Activated T-cell treated with anti-CD3 and anti-CD28 coated beads, Interleukin-2, amount 50 U/mL, for 72 hours (primary cell): ENCODE measurements at places on chromosomes 6 and 20. TPM values are rescaled to one million over a fixed set of nuclear protein-coding genes. Genes with fewer than 3 reads are reported as not detected.

Gene PPIL6
- 0.56 TPM for total RNA-seq

Gene ULBP1
- total RNA-seq = 9.4 TPM

DNA sequence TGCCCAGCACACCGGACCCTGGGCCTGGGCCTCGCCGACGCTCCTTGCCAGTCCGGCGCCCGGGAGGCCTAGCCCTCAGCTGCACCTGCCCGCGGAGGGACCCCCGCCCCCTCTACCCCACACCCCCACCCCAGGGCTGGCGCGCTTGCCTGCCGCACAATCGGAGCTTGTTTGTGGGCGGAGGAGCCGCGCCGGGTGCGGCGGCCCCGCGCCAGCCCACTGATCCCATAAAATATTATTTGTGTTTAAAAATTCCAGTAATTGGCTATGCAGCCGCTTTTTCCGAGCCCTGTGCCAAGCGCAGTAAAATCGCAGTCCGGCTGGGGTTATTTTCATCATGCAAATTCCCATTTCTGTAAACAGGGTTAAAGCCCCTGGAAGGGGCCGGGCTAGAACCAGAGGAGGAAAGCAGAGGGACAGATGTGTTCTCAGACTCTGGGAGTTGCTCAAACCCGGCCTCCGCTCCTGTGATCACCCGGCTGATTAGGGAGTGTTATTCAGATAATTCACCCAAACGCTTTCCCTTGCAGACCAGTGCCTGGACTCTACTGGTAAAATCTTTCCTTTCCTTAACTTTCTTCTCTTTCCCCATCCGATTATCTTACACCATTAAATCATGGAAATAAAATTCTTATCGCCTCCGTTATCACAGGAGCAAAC, 93.1 kb downstream of the NCR2 start:
- DNase-seq = no peak

DNA sequence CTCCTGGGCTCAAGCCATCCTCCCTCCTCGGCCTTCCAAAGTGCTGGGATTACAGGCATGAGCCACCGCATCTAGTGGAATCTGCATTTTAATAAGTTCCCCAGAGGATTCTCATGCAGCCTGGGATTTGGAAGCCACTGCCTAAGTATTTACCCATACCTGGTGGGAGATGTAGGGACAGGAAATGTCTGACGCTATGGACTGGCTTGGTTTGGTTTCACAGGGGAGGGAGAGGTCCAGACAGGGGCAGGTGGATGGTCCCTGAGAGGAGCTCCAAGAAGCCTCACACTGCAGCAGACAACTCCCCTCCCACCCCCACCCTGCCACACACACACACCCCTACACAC, 4.4 kb downstream of the VSTM2L start:
- no peak for DNase-seq

GRCh38 chr6:35945650-35946025, 24.7 kb upstream of the SRPK1 start:
- no peak for DNase-seq

DNA sequence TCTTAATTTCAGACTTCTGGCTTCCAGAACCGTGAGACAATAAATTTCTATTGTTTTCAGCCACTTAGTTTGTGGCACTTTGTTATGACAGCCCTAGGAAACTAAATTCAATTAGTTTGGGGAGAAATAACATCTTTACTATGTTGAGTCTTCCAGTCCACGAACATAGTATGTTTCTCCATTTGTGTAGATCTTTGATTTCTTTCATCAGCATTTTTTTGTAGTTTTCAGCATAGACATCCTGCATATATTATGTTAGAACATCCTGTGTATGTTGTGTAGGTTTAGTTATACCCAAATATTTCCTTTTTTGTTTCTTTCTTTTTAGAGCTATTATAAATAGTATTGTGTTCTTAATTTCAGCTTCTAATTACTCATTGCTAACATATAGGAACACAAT, 18.0 kb upstream of the HMGA1 start:
- DNase-seq = no peak
